ENCODE measurements at places on chromosomes 3 and 15.

DNA sequence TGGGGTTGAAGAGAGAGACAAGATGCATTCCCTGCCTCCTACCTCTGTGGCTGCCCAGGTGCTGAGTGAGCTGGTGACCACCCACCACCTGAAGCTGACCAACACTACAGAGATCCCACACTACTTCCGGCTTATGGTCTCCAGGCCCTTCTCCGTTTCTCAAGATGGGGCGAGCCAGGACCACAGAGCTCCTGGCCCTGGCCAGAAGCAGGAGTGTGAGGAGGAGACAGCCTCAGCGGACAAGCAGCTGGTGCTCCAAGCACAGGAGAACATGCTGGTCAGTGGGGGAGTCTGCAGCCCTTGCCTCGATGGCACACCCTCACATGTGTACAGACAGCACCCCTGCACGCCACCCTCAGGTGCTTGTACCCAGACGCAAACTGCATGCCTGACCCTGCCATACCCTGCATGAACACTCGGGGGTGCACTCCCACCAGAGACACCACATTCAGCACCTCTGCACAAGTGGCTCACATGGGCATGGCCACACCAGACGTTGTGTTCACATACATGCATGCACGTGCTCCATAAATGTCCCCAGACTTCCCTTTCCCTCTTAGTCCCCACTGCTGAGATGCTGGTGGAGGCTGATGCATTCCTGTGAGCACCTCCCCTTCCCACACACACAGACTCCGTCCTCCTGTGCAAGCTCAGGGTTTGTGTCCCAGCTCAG, 19.0 kb downstream of the ACAA1 start:
- DNase-seq, result no peak

GRCh38 chr15:58203537-58203936, 65.4 kb downstream of the AQP9 start:
- DNase-seq, result no peak

GRCh38 chr15:78872972-78873792, 492 bp downstream of the MORF4L1 start:
- peak; percentile 97 for DNase-seq

DNA sequence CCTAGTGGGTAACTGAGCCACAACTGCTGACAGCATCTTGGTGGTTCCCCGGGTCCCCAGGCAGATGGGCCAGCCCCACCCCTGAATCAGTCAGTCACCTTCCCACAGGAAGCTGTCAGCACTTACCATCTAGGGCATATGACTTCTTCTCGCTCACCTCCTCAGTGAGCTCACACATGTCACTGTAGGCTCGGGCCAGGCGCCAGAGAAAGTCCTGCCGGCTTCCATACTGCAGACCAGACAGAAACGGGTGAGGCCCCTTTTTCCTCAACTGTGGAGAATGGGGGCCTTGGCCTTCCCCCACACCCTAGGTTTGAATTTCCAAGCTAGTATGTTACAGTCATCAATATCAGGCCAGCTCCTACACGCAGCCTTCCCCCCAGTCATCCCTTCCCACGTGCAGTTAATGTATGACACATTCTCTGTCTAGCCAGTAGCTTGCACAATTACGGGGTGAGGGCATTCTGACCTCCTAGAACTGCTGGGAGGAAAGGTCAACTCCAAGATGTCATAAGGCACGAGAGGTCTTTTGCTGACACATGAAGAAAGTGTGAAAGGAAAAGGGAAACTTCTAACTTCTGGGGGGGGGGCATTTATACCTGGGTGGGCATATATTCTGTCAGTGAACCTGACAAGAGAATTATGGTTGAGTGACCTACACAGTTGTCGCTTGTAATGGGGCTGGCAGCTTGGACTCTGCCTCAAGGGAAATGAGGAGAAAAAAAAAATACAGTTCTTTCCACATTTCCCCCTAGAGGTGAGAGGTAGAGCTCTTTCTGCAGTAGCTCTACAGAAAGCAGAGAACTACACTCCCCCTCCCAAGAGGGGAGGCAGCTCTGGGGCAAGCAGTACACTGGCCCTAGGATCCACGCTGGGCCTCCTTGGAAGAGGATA, 10.9 kb downstream of the RMDN3 start:
- no peak for DNase-seq

- DNase-seq, result no peak
Measured at GRCh38 chr3:102533784-102534183, 99.0 kb downstream of the ZPLD1 start.

- no peak for DNase-seq
Measured at GRCh38 chr3:63202529-63202928, 75.6 kb upstream of the SYNPR start.

- no peak for DNase-seq
Measured at GRCh38 chr3:111810909-111811308, 48.2 kb upstream of the PHLDB2 start.

DNA sequence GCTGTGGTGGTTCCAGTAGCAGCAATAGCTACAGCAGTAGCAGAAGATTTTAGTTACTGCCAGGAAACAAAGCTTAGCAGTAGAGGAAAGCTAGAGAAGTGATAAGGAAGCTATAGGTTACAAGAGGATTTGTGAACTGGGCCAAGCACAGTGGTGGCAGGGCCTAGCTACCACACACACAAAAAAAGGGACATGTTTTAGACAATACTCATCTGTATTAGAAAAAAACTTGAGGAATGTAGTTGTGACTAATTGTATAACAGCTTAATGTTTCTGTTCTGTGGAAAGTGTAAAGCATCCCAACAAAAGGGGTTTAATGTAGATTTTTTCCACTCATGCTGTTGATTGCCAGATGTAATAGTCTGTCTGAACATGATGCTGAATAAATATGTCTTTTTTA, 29.9 kb upstream of the PFN2 start:
- no peak for DNase-seq

DNA sequence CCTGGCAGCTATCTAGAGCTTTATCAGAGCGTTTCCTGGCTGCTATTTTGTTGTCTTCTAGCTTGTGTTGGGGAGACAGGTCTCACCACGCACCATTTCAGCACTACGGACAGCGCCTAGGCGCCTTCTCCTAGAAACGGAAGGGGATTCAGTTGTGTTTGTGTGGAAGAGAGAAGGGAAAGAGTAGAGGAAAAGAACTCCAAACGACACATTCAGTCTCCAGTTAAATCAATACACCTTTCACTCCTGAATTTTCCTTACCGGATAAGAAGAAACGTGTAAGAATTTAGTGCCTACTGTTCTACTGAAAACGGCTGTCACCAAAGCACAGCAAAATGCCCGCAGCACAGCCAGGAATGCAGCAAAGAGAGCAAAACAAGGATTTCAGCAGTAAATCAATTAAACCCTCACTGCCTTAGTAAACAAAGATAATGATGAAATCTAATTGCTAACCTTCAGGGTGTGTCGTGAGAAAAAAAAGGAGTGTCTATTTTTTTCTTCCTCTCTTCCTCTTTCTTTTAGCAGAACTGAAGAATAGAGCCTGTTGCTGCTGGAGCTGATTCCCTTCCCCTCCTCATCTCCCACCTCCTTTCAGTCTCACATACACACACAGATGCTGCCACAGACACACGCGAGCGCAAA, 412 bp upstream of the CTXN2 start:
- peak; percentile 37 for DNase-seq

DNA sequence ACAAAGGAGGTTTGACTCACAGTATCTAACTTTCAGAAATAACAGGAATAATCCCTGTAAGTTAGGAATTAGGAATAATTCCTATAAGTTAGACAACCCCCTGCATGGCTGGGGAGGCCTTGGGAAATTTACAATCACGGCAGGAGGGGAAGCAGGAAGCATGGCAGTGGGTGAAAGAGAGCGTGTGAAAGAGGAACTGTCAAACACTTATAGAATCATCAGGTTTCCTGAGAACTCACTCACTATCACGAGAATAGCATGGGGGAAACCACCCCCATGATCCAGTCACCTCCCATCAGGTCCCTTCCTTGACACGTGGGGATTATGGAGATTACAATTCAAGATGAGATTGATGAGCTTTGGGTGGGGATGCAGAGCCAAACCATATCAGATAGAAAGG, 385.5 kb downstream of the IL20RB start:
- no peak for DNase-seq

- DNase-seq, result no peak
Measured at GRCh38 chr3:50169858-50170257, 14.7 kb downstream of the SEMA3F start.

DNA sequence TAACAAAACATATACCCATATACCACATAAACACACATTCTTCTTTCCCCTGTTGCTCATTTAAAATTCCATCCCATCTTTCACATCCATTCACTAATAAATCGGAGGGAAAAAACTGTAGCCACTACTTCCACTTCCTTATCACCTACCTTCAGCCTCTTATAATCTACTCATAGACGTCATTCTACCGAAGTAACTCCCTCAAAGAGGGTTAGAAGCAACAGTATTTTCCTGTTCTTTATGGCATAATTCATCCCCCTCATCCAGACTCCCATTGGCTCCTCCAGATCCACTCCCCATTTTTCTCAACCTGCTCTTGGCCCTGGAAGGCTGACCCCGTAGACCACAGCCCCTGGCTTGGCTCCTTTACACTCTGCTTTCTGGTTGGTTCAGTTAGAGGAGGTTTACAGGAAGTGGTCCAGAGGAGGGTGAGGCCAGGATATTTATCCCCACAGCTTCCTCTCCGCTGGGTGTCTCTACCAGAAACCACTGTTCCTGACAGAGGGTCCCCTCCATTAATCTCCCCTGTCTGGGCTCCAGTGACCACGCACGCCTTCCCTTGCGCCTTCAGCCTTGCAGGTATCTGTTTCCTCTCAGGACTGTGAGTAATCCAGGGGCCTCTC, 46.3 kb downstream of the FMN1 start:
- DNase-seq, result no peak

DNA sequence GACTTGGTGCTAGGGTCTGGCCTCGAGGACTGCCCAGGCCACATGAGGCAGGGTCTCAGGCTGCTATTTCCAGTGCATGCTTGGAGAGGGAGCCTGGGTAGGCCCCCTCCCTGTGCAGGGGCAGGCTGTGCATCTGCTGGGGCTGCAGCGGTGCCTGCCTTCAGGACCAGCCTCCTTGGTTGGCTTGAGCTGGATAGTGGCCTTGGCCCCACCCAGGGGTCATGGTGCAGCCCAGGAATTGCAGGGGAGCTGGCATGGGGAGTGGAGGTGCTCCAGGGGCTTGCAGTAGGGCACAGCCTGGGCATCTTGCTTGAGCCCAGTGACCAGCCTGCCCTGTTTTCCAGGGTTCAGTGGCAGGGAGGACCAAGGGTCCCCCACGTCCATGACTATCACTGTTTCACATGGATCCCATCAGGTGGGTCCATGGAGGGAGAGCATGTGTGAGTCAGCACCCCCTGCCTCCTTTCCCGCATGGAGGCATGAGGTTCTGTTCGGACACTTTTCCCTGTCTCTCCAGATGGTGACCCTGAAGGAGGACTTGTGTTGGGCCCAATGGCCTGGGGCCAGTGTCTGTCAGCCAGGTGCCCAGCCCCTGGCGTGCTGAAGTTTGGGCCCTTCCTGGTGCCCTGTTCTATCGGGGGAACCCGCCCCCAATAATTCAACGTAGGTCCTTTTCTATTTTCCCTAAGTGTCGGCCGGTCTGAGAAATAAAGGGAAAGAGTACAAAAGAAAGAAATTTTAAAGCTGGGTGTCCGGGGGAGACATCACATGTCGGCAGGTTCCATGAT, 218.6 kb downstream of the SNRPN start:
- DNase-seq, result no peak

DNA sequence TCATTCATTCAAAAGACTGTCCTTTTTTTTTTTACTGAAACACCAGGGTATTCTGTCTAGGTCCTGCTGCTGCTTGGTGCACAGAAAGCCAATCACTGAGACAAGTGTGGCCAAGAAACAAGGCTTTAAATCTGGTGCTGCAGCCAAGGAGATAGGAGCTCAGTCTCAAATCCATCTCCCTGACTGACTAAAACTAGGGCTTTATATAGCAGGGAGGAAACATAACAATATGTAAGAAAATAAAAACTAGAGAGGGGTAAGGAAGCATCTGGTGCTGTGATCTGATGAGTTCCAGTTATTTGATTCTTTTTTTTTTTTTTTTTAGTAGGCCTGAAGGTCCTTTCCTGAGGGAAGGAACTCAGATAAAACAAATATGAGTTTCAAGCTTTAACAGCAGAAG, 139.8 kb downstream of the ATG7 start:
- DNase-seq, result no peak

DNA sequence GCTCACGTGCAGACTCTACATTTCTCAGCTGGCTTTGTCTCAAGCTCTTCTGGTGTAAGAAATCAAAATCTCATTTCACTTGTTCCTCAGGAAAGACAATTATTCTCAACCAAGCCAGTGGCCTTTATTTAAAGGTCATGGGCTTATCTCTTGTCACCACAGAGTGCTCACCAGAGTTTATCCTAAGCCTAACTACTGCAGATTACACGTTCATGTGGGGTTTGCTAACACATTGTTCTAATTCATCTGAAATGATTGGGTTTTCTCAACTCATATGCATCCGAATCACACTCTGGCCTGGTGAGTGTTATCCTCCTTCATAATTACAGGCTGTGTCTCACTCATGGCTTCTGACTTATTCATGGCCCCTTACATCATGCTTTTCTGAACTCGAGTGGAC, 83.3 kb upstream of the TSC22D2 start:
- DNase-seq, result no peak

- no peak for DNase-seq
Measured at GRCh38 chr3:197734667-197735318, 1.9 kb downstream of the RUBCN start.

- no peak for DNase-seq
Measured at GRCh38 chr3:100984308-100984707, 8.9 kb downstream of the ABI3BP start.

GRCh38 chr3:69914395-69914794, 85.1 kb upstream of the SAMMSON start:
- DNase-seq, result no peak

DNA sequence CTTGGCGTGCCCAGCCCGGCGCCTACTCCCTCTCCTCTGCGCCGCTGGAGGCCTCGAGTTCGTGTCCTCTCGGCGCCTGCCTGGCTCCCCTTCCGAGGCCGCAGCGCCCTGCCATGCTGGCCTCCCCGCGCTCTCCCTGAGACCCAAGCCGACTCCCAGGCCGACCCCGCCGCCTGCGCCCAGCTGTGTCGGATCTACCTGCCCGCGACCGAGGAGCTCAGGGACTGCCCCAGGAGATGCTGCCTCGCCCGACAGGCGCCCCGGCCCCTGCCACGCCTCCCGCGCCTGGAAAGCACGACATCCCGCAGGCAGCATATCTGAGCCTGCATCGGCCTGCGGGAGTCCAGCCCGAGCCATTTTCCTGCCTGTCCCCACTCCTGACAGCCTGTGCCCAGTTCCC, 16.1 kb downstream of the PAQR9 start:
- no peak for DNase-seq

DNA sequence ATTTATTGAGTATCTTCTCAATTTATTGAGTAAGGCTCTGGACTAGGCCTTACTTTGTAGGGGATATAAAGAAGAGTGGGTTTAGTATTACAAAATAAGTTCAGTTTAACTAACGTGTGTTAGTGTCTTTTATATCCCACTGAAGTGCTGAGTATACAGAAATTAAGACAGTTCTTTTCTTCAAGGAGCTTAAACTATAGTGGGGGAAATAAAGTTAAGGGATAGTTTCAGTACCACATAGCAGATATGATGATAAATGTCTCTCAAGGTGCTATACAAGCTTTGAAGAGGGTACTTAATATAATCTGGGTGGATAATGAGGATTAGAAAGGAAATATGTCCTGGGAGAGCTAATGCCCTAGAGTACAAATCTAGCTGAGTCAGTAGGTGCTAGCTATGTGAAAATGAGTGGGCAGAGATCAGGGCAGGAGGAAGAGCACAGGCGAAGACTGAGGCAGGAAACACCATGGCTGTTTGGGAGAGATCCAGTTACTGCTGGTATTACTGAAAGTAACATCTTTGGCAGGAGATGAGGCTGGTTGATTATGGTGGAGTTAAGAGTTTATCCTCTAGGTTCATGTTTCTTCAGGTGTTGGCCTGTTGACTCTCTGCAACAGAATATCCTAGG, 46.0 kb downstream of the TEX9 start:
- DNase-seq, result no peak
